Endothelial cell (in vitro differentiated cells): ENCODE measurements at places on chromosomes 16 and 17.

DNA sequence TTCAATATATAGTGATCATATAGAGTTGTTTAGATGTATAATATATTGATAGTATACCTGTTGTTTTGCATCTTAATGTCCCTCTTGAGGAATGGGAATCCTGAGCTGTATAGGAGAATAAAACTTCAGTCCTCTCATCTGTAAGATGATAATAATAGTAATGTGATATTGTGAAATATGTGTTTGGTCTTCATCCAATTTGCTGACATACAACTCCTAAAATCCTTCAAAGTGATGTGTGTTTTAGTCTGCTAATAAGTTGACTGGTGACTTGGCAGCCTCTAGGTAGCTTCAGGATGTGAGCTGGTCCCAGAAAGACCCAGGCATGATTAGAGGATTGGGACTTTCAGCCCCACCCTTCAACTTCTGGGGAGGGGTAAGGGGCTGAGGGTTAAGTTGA is 22.8 kb upstream of the NFAT5 start:
- no peak for DNase-seq

- DNase-seq = no peak
Observed at GRCh38 chr16:76081967-76082366, 195.2 kb upstream of the CNTNAP4 start.

GRCh38 chr16:86604436-86605193 is 26.3 kb downstream of the FOXL1 start:
- DNase-seq = no peak

DNA sequence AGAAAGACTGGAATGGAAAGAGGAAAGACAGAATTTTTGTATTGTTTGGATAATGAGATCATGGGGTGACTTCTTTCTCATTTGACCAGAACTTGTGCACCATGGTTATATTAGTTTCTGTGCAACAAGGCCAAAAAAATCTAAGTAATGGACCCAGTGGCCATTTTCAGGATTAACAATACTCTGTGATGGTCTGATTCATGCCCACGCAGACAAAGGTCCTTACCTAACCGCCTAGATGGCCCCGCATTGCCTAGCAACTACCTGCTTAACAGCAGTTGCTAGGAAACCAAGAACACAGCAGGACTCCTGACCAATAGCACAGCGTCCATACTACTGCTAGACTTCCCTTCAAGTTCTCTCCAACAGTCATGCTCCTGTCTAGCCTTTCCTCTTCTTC is 22.4 kb downstream of the MIS12 start:
- DNase-seq = no peak

DNA sequence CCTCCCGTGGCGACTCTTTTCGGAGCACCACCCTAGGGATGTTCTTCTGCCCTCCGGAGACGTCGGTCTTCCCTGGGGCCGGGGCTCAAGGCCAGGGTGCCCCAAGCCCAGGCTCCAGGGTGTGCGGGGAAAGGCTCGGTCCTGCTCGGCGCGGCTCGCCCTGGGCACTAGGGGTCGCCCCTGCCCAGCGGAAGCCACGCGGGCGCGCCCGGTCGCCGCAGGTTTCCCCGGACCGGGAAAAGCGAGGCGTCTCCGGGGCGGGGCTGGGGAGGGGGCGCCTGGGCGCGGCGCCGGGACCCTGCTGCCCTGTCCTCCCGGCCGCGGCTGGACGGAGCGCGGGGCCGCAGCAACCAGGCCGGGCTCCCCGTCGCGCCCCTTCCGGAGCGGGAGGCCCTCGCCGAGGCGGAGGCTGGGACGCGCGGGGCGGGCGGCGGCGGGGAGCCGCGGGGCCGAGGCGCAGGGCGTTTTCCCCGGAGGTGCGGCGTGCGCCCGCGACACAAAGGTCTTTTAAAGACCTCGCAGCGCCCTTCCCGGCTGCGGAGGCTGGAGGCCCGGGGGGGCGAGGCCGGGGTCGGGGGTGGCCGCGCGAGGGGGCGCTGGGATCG is 76.4 kb downstream of the MRC2 start:
- peak; percentile 92 for DNase-seq
